Activated CD8-positive, alpha-beta memory T cell treated with anti-CD3 and anti-CD28 coated beads, Interleukin-2, amount 10 ng/mL, durations not matched to agents 7 days and 5 days (primary cell): ENCODE measurements at places on chromosomes 4 and X. TPM values are rescaled to one million over a fixed set of nuclear protein-coding genes. Genes with fewer than 3 reads are reported as not detected.

Gene TSPYL2
- total RNA-seq = 29.5 TPM

Gene GATA1
- total RNA-seq = not detected

Gene S100P
- 1.3 TPM for total RNA-seq

GRCh38 chrX:121260596-121261240 lies 213.3 kb downstream of the GLUD2 start:
- H3K36me3 ChIP-seq = no peaks in the 10 kb centered on the region
- no peaks in the 10 kb centered on the region for H3K27me3 ChIP-seq
- no peaks in the 10 kb centered on the region for H3K4me1 ChIP-seq
- no peak for DNase-seq
- no peak overlapping the region for H3K27ac ChIP-seq

DNA sequence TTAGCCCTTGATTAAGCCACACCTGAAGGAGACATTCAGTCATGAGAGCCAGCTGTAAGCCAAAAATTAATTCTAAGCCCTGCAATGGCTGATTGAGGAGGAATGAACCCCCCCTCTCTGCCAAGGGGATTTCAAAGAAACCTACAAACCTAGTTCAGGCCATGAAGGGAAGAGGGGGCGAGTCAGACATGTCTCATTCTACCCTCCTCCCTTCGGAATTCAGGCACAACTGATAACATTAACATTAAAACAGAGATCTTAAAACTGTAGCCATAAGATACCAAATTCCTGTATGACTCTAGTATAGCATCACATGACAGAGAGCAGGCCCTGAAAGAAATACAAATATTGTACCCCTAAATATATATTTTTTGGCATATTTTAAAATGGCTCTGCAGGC lies 40.4 kb upstream of the AFAP1 start:
- no peaks in the 10 kb centered on the region for H3K36me3 ChIP-seq
- no peak overlapping the region for H3K4me3 ChIP-seq
- peaks cover 7% of the 10 kb centered on the region for H3K4me1 ChIP-seq
- DNase-seq = no peak
- peaks cover 3% of the 10 kb centered on the region for H3K27me3 ChIP-seq

GRCh38 chr4:86026720-86027119 lies 333.1 kb downstream of the MAPK10 start:
- H3K27ac ChIP-seq = no peak overlapping the region
- no peak for DNase-seq
- no peaks in the 10 kb centered on the region for H3K36me3 ChIP-seq
- no peaks in the 10 kb centered on the region for H3K4me1 ChIP-seq
- H3K4me3 ChIP-seq = no peak overlapping the region
- no peaks in the 10 kb centered on the region for H3K27me3 ChIP-seq

DNA sequence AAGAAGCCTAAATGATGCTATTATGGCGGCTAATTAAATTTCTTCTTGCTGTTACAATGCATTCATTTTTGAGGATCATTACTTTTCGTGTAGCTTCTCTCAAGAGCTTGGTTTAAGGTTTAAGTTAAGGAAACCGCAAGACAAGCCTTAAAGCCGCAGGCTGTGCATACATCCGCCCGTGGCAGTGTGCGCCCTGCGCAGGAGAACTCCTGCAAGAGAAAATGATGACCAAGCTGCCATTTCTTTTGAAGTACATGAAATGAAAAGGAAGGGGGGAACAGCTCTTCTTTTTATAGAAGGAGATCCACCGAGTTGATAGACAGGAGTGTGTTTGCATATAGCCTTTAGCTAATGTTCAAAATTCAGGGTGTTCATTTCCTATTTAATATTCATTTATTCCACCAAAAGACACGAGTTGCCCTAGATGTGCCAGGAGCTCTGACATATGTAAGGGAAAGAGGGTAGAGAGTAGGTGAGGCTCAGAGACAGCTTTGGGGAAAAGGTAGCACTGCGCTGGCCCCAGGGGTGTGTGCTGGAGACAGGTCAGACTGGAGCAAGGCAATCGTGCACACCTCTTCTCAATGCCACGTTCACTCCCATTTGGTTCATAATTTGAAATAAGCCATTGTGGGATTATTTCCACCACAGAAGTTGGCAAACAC lies 112.1 kb upstream of the LDB2 start:
- no peak for DNase-seq
- H3K4me3 ChIP-seq = no peak overlapping the region
- H3K27me3 ChIP-seq = no peaks in the 10 kb centered on the region
- no peaks in the 10 kb centered on the region for H3K4me1 ChIP-seq
- no peak overlapping the region for H3K27ac ChIP-seq

- no peak overlapping the region for H3K27ac ChIP-seq
- H3K4me1 ChIP-seq = no peaks in the 10 kb centered on the region
- no peak overlapping the region for H3K4me3 ChIP-seq
- H3K36me3 ChIP-seq = no peaks in the 10 kb centered on the region
- H3K27me3 ChIP-seq = peaks cover 6% of the 10 kb centered on the region
- no peak for DNase-seq
Measured at GRCh38 chrX:134727363-134727762, 69.1 kb upstream of the PLAC1 start.

- H3K4me3 ChIP-seq = no peak overlapping the region
- H3K36me3 ChIP-seq = no peaks in the 10 kb centered on the region
Measured at GRCh38 chr4:89136525-89136924, 25.2 kb downstream of the TIGD2 start.
